ENCODE measurements at places on chromosomes 5 and 9.

- DNase-seq, result no peak
Observed at GRCh38 chr9:96524764-96525163, 74.8 kb downstream of the HABP4 start.

- DNase-seq, result no peak
Observed at GRCh38 chr9:116115761-116116353, 37.7 kb upstream of the PAPPA start.

- no peak for DNase-seq
Observed at GRCh38 chr5:429453-430188, 13.4 kb upstream of the EXOC3 start.

DNA sequence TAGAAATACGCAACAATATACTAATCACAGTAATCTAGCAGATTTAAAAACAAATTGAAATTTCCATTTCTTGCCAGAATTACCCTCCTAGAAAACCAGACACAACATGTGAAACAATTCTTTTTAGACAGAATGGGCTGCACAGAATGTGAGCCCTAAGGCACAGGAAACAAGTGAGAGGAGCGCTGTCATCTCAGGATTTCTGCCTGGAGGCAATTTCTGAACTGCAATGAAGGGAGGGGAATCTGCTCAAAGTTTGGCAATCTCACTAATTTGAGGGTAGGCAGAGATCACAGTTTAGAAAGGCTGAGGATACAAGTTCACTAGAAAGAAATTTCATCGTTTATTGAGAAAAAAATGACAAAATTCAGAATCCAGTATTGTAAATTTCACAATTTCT, 70.3 kb downstream of the INIP start:
- no peak for DNase-seq

DNA sequence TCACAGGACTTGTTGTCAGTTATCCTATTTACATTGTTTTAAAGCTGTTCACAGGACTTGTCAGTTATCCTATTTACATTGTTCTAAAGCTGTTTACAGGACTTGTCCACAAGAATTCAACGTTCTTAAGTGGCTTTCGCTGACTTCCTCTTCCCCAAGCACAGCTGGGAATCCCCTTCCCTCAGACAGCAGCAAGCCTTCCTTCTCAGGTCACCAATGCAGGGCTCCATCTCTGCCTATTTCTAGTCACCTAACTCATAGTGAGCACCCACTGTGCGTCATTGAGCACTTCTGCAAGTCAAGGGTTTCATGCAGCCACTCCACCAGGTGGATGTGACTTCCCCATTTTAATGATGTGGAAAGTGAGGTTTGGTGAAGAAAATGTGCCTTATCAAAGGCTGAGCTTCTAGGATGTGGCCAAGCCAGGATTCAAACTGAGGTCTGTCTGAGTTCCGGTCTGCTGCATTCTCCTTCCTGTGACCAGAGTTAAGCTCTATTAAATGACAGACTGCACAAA, 109.8 kb upstream of the ZNF462 start:
- DNase-seq, result no peak

DNA sequence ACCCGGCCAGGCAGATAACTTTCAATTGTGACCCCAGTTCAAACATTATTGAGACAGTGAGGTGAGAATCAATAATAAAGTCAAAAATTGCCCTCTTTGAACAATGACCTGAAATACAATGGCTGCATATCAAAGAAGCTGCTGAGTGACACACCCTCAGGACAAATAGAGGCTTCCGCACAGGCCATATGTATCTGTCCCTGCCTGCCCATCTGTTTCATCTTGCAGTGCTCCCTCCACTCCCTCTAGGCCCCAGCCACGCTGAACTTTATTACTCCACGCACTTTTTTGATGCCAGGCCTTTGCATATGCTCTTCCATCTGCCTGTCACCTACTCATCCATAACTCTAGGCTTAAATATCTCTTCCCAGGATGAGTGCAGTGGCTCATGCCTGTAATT, 15.9 kb upstream of the PFDN1 start:
- DNase-seq, result no peak

All from stimulated activated CD4-positive, alpha-beta T cell treated with anti-CD3 and anti-CD28 coated beads, Interleukin-15, amount 100 ng/mL, for 1 hour (primary cell).